ENCODE measurements at places on chromosomes 7 and 10.

GRCh38 chr10:61732629-61733278, 70.0 kb downstream of the CABCOCO1 start:
- no peak for DNase-seq

GRCh38 chr7:116951366-116952292, 1.7 kb upstream of the ST7 start:
- no peak for DNase-seq

DNA sequence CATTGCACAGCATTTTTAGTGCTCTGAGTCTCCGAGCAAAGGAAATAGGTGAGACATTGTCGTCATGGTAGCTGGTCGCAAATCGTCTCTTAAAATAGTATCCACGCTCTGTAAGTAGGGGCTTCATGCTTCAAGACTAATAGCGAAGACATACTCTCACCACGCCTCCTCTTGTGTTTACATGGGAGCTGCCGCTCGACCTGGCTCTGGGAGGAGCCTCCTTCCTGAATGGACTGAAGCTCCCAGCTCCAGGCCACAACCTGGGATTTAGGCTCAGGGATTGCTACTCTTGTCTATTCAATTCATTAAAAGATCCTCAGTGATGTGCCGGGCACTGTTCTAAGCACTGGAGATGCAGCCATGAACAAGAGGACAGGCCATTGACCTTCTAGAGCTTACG, 196.1 kb upstream of the GALNT17 start:
- DNase-seq: no peak

- DNase-seq: no peak
Measured at GRCh38 chr7:123770378-123770777, 21.6 kb upstream of the WASL start.

GRCh38 chr7:457814-458510, 61.7 kb downstream of the PDGFA start:
- DNase-seq: no peak

DNA sequence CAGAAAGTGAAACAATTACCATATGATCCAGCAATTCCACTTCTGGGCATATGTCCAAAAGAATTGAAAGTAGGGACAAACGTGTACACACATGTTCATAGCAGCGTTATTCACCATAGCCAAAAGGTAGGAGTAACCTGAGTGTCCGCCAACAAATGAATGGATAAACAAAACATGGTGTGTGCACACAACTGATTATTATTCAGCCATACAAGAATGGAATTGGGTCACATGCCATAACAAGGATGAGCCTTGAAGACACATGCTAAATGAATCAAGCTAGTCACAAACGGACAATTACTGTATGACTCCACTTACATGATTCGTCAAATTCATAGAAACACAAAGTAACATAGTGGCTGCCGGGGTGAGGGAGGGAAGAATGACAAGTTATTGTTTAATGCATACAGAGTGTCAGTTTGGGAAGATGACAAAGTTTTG, 4.1 kb upstream of the OIT3 start:
- no peak for DNase-seq

DNA sequence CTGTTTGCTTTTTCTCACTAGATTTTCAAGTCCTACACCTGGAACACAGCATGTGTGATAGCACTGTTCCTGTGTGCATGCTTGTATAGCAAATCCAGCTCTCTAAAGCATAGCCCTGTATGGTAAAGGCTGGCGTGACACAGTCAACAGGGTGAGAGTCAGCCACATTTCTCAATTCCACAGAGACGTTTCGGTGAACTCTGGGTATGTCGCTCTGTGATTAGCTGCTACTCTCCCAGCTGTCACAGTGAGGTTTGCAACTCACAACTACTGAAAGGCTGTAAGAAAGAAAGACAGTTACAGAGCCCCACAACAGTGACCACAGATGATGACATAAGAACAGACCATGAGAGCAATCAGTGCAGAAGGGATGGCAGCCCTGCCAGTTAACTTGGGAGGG, 170.6 kb upstream of the IMMP2L start:
- no peak for DNase-seq

DNA sequence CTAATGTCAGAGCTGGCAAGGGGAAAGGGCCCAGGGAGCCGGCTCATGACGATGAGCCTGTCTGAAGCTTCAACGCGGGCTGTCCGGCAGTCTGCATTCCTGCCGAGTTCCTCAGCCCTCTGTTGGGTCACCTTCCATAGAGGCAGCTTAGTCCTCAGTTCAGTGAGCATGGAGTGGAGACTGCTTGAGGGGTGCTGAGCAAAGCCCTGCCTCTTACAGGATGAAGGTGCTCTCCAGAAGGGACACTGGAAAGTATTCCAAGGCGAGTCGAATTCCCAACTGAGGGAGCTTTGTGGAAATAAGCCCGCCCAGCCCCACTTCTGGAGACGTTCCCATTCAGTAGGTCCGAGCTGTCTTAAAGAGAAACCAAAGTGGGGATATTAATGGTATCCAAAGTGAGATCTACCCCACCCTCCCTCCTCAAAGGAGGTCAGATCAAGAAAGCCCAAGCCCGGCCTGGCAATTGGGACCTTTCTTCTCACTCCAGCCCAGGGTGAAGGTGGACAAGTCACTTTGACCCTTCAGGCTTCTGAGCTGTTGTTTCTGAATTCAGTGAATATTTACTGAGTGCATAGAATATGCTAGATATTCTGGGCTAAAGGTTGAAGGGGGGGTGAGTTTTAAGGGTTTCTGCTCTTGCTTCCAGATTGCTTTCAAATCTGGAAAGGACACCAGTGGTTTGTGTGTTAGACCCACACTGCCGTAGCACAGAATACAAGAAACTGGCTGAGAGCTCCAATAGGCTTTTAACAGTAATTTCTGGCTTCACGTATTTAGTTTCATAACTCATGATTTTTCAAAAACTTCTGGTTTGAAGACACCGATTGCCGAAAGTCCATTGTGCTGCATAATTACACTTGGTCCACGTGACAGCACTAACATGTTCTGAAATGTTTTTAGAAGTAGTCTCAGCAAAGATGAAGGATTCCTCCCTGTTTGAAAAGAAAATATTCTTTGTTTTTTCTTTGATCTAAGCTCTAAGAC, 3.5 kb downstream of the EGFR start:
- no peak for DNase-seq

GRCh38 chr10:48468866-48469511, 135.9 kb downstream of the ARHGAP22 start:
- no peak for DNase-seq

- no peak for DNase-seq
Measured at GRCh38 chr7:112129655-112130323, 76.4 kb downstream of the DOCK4 start.

GRCh38 chr10:92562424-92562823, 11.5 kb downstream of the IDE start:
- no peak for DNase-seq

DNA sequence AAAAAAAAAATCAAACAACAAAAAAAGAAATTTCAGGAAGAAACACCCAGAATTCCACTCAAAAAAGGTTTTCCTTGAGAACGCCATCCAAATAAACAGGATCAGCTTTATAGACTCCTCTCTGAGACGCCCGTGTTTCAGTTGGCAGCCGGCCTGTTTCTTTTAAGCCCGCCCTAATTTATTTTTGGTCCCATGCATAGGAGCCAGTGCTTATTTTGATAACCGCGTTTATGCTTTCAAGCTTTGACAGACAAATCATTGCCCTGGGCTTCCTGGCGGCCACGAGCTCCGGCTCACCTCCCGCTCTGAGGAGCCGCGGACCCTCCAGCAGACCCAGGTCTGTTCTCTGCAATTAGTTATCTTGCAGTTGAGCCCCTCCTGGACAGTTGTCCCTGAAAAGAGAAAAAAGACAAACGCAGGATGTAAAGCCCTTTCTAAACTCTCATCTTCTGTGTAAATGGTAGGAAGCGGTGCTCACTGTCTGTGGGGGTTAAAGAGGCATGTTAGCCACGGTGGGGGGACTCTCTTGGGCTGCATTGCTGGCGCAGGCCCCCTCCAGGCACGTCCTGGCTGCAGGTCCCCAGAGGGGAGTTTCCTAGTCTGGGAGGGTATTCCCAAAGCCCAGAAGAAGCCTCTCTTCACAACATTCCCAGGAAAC, 22.2 kb upstream of the UNCX start:
- DNase-seq: no peak

GRCh38 chr10:95411635-95412034, 120.8 kb upstream of the PDLIM1 start:
- DNase-seq: no peak

DNA sequence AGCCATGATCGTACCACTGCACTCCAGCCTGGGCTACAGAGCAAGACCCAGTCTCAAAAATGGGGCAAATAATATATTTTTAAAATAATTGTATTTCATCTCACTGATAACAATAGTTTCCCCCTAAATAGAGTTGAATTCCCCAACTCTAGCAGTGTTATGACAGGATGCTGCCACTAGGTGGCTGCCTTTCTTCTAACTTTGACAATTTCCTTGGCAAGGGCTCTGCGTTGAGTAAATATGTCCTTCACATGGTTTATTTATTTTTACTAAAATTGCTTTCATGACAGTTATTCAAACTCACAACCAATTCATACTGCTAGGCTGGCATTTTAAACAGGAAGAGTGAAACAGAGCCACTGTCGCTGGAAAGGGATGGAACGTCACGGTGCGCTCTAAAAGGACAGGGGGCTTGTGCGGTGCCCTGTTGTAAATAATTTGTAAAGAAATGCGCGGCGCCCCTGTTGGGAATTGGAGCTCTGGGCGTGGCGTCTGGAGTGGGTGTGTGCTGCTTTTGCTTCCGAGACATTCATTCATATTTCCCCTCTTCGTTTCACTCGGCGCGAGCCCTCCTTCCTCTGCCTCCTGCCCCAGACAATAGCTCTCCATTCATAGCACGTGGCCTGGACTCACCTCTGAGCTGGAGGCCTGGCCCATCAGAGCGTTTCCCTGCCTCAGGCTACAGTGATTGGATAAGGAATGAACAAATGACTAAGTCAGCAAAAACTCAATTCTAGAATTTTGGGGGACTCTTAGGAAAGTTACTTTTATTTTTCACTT, 20.5 kb upstream of the PITRM1 start:
- DNase-seq: peak; percentile 37

- DNase-seq: peak; percentile 29
Measured at GRCh38 chr10:79068203-79068561, 584 bp upstream of the ZMIZ1 start.

GRCh38 chr10:76459016-76459730, 1027.7 kb downstream of the LRMDA start:
- no peak for DNase-seq

GRCh38 chr10:1424648-1425047, 312.7 kb downstream of the ADARB2 start:
- DNase-seq: no peak

Measured in T-helper 9 cell (primary cell).